Activated naive CD4-positive, alpha-beta T cell treated with anti-CD3 and anti-CD28 coated beads, Interleukin-2, amount 50 U/mL, for 72 hours (primary cell): ENCODE measurements at places on chromosomes 6 and 20.

DNA sequence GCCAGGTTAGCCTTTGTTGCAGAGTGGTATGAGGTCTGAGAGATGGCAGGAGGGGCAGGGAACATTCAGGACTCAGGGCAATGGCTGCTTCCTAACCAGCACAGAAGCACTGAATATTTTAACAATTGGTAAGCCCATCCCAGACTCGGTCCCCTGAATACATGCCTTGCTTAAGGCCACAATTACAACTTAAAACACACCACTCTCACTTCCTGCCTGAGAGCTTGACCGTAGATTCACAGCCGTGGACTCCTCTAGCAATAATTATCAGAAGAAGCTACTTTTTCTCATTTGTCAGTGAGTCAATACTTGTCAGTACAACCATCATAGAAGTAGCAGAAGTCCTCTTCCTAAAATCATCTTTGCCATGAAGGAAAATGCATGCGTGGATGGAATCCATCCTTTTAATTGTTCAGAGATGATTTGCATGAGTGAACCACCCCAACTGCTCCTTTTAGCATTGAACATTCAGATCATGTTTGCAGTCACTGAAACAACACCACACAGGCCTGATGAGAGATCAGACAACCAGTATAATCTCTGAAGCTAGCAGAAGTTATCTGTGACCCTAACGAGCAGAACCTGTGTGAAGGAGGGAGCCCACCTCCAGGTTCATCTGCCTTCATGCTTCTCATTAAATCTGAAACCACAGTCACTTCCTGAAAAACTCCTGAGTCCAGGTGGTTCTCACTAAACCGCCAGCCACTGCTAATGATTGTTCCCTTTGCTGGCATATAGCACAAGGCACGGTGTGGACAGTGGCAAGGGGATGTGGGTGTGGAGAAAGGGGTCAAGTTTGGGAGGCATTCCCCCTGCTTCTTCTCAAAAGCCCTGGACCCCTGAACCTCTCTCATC is 333.9 kb upstream of the CNR1 start:
- no peak for DNase-seq

- DNase-seq = no peak
Measured at GRCh38 chr20:34798871-34799270, 26.6 kb downstream of the NCOA6 start.

DNA sequence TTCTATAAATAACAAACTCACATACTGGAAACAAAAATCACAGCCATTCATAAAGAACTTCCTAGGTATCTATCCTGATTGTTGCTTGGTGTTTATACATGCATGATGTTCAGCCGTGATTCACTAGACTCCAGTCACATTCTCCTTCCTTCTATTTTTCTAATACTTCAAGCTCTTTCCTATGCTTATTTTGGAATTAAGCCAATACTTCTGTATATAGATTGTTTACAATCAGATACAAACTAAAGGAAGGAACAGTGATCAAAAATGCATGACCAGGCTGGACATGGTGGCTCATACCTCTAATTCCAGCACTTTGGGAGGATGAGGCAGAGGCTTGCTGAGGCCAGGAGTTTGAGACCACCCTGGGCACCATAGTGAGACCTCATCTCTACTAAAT is 377.5 kb upstream of the IRAK1BP1 start:
- no peak for DNase-seq

DNA sequence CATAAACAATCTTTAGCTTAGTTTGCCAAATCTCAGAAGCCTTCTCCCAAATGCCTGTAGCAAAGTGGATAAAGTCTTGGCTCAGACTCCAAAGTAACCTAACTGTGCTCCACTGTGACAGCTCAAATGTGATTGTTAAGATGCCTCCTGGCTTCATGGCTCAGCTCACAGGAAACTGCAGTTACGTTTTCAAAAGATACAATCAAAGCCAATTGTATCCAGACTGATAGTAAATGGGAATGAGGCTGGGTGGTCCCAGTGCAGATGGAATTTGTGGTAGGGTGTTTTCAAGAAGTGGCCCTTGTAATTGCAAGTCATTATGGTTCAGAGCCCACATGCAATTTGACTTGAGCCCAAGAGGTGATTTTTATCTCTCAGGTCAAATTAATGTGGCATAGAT is 151.2 kb upstream of the TAB2 start:
- DNase-seq = no peak

DNA sequence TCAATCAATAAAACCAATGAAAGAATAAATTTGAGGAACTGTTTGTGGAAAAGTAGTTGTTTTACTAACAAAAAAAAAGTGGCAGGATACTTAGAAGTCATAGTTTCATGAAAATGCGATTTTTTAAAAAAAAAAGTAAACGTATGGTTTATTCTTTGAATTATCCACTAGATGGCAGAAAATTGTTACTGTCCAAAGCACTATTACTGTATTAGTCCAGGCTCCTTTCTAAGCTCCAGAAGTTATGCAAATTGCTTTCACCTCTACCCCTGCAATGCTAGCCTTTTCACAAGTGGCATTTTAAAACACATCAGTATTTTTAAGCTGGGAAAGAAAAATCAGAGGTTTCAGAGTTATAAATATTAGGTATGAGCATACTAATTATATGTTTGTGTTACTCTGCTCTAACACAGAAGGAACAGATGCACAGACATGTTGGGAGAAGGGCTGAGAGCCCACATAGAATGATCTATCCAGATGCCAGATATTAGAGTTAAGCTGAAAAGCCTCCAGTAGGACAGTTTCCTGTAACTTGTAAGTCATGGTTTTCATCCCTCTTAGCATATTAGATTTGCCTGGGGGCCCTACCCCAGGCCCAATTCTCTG is 63.9 kb downstream of the FHL5 start:
- no peak for DNase-seq

GRCh38 chr6:33894438-33894837 is 90.6 kb upstream of the MLN start:
- no peak for DNase-seq

- DNase-seq = no peak
Measured at GRCh38 chr6:76453270-76453669, 380.8 kb upstream of the IMPG1 start.

- no peak for DNase-seq
Measured at GRCh38 chr20:20465252-20465651, 97.3 kb downstream of the INSM1 start.

GRCh38 chr6:25670793-25671513 is 18.9 kb downstream of the SCGN start:
- DNase-seq = no peak

DNA sequence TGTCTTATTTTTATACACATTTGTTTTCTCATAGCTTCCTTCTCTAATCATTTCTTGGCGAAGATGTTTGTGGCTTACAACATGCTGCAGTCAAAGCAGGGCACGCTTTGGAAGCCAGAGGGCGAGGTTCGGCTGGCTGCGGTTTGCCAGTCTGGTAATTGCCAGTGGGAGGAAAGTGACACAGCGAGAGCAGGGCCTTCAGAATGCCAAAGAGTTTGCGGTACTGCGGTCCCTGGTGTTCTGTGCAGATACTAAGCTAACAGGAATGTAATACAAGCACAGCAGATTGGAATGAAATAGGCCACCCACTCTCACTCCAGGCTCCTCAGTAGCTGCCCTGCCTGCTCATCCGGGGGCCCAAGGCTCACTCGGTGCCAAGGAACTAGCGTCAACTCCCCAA is 58.7 kb upstream of the TGM3 start:
- DNase-seq = no peak

- no peak for DNase-seq
Measured at GRCh38 chr6:169371344-169372127, 117.9 kb upstream of the THBS2 start.

DNA sequence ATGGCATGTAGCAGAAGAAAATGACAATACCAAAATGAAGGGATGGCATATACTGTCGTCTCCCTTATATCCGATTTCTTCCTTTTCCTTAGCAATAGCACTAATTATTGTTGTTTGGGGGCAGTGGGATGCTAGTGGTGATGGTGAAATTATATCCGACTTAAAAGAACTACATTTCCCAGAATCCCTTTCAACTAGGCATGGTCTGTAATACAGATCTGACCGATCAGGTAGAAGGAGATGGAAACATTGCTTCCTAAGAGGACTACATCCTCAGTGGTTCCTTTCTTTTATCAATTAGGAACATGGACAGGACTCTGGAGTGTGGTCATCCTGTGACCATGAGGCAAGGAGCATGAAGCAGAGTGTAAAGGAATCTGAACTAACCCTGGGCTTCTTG is 532.6 kb downstream of the CBLN4 start:
- no peak for DNase-seq

DNA sequence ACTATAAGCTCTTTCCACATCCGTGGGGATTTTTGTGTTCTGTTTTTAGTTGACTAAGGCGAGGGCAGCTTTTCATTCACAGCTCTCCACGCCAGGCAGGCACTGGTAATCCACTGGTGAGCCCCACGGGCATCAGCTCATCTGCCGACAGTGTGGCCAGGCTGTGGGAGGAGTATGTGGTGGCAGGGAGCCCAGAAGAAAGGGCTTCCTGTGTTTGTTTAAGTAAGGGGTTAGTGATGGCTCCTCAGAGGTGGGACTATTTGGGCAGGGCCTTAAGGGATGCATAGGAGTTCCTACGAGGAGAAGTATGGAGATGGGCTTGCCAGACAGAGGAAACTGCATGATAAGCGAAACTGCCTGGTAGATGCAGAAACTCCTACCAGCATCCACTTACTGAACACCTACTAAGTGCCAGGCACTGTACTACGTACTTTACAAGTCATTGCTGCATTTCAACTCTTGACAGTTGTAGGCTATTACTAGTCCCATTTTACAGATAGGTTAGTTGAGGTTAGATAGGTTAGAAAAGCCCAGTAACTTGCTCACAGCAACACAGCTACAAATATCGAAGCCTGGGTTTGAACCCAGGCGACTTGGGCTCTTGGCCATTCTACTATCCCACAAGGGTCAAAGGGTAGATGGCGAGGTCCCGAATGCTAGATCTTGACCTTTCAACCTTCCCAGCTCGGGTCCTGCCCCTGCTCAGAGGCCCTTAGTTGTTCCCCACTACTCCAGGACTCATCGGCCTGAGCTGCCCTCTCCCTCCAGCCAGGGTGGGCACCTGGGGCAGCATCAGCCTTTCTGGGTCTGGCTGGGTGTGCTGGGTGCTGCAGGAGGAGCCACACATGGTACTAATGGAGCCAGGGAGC is 55.1 kb downstream of the CEBPB start:
- no peak for DNase-seq

GRCh38 chr20:25544311-25544710 is 41.0 kb downstream of the NINL start:
- DNase-seq = no peak

DNA sequence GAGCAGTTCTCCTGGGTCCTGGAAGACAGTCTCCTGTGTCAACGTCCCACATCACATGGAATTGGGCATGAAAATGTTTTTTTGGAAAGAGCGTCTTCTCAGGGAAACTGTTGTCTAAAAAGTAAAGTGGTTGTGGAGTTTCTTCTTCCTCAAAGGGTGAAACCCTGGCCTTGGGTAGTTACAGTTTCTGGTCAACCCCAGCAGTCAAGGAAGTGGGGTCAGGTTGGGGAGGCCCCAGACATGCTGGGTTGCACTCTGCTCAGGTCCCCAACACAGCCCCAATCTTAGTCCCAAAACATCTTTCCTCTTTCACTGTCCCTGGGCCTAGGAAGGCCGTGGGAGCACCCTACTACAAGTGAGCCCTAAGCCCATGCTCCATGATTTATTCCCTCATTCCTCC is 996 bp upstream of the NFKBIE start:
- DNase-seq = no peak

- DNase-seq = peak; percentile 50
Measured at GRCh38 chr20:50077818-50078601, 34.9 kb downstream of the UBE2V1 start.

- DNase-seq = no peak
Measured at GRCh38 chr20:58094160-58094559, 134.3 kb downstream of the ANKRD60 start.

- no peak for DNase-seq
Measured at GRCh38 chr20:36969478-36970186, 18.1 kb upstream of the SAMHD1 start.

- peak; percentile 73 for DNase-seq
Measured at GRCh38 chr20:1185790-1186334, 1.1 kb upstream of the TMEM74B start.

- DNase-seq = no peak
Measured at GRCh38 chr6:49110916-49111315, 352.1 kb downstream of the MMUT start.

DNA sequence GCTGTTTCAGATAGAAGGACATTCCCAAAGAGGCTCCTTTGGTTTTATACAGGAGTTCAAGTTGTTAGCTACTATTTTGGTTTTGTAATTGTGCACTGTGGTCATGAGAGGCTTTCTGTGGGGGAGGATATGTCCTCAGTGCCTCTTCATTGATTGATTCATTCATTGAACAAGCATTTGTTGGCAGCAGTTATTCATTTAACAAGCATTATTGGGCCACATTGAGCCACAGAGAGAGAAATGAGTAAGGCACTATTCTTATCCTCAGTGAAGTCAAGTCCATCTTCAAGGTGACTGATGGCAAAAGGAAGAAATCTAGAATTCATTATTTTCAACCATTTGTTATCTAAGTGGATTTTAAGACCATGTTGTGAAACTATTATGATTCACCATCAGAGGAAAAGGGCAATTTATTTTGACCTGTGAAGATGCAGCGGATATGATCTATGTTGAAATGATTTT is 697.2 kb upstream of the CITED2 start:
- DNase-seq = no peak

- no peak for DNase-seq
Measured at GRCh38 chr6:96468281-96468680, 53.3 kb upstream of the UFL1 start.
